GM10248 (cell line): ENCODE measurements at places on chromosomes 16 and 17.
A peak's percentile ranks its signal among the peaks of the same experiment; 100 is the strongest.

GRCh38 chr17:55072898-55073297 is 104.3 kb downstream of the STXBP4 start:
- DNase-seq = no peak

DNA sequence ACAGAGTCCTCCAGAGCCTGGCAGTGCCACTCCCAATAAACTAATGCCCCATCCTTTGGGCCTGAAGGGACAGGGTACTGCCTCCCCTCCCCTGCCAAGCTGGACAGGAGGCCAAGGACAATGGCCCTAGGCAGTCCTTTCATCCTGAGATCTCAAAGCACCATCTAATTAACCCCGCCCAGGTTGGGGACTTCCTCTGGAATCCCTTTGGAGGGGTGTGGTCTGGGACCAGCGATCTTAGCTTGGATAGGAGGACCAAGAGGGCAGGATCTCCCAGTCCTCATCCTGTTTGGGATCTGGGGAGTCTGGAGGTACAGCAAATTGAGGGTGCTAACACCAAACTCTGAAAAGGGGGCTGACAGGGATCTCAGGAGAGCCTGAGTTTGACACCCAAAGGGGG is 18.2 kb upstream of the SP6 start:
- no peak for DNase-seq

DNA sequence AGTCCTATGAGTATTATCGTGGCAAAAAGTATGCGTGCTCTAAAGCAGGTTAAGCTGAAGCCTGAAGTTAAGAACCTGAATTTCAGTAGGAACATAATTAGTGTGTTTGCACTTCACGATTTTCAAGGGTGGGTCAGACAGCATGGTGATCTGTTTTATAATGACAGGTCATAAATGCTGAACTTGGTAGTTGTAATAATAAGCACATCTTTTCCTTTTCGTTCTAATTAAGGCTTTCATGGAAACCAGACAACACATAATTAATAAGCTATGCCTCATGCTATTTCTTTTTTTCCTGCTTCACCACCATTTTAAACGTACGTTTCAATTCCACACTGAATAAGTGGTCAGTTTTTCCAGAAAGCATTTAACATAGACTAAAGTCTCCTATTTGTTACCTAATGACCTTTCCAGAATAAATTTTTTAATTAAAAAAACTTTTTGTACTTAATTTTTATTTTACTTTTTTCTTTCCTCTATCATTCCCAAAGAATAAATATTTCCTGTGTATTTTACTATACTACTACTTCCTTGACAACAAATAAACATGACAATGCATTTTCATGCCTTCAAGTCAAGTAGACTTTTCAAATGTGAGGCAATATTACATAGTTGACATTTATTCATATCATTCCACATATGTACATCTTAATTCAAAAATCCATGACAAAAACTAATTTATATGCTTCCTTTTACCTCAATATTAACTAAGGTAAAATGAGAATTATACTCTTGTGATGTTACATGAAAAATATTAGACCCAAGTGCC is 22.4 kb downstream of the CMC2 start:
- no peak for DNase-seq

- peak; percentile 32 for DNase-seq
Observed at GRCh38 chr17:28950017-28950751, 1.1 kb downstream of the PHF12 start.

DNA sequence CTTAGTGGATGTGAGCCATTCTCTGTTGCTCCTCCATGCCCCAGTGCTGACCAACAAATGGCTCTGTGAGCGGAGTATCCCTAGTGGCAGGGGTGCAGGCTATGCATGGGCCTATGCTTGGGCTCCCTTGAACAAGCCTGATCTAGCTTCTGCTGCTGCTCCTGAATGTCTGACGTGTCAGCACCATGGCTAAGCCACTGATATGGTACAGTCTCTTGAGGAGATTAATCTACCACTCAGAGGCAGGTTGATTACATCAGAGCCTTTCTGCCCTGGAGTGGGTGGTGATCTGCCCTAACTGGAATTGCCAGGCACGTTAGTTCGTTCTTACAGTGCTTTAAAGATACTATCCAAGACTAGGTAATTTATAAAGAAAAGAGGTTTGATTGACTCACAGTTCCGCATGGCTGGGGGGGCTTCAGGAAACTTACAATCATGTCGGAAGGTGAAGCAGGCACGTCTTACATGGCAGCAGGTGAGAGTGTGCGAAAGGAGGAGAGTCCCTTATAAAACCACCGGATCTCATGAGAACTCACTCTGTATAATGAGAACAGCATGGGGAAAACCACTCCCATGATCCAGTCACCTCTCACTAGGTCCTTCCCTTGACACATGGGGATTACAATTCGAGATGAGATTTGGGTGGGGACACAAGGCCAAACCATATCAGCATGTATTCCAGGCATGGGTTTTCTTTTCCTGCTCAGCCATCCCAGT is 41.5 kb upstream of the B4GALNT2 start:
- DNase-seq = no peak

GRCh38 chr17:50684612-50685333 is 22.9 kb downstream of the ANKRD40 start:
- no peak for DNase-seq

- peak; percentile 78 for DNase-seq
Observed at GRCh38 chr17:78176548-78177025, 8.2 kb downstream of the SYNGR2 start.

GRCh38 chr16:67910158-67910557 is 17.1 kb downstream of the PSKH1 start:
- no peak for DNase-seq

DNA sequence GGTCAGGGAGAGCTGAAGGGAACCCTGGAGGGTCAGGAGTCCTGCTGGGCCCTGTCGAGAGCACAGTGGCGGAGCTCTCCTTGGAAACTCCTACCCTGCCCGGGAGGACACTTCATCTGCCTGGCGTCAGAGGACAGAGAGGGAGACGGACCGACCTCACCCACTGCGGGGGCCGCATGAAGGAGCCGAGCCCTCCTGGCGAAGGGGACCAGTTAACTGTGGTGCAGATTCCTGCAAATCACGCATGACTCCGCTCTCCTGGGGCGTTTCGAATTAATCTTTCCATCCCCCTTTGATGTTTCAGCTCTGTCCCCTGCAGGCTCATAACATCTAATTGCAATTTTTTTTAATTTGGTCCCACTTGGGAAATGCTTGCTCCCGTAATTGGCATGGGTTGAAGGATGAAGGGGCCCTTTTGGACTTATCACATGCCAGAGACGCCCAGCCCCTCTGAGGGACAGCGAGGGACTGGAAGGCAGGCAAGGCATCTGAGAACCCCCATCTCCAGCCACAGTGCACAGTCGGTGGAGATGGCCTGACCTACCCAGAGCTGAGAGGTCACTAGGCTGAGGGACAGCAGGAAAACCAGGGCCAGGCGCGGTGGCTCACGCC is 26.5 kb downstream of the RPH3AL start:
- no peak for DNase-seq

DNA sequence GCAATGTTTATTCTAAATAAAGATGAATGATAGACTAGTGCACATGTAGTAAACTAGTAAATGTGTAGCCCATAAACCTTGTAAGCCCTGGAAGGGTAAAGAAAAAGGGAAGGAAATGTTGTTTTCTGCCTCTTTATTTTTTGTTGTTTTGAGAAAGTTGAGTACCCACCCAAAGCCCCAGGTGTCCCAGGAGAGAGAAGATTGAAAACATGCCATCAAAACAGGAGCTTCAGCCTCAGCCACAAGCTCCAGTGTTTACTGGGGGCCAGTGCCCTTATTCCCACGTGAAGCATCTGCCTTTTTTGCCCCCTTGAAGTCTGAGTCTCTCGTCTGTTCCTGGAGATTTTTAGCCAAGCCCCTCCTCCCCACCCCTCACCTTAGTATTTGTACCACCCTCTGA is 121.5 kb downstream of the PRKCB start:
- DNase-seq = no peak
